Left renal cortex interstitium (tissue), 4 donors: ENCODE measurements at places on chromosomes 1 and 21. TPM values are rescaled to one million over a fixed set of nuclear protein-coding genes. Genes with fewer than 3 reads are reported as not detected.

Gene SPATA21
- polyA plus RNA-seq: not detected

Gene YOD1
- polyA plus RNA-seq: 13.8 TPM

Gene MROH9
- polyA plus RNA-seq: not detected

Gene SLC30A1
- 33.3 TPM for polyA plus RNA-seq

Gene AGBL4
- polyA plus RNA-seq: 1.1 TPM

Gene PADI4
- 0.35 TPM for polyA plus RNA-seq

DNA sequence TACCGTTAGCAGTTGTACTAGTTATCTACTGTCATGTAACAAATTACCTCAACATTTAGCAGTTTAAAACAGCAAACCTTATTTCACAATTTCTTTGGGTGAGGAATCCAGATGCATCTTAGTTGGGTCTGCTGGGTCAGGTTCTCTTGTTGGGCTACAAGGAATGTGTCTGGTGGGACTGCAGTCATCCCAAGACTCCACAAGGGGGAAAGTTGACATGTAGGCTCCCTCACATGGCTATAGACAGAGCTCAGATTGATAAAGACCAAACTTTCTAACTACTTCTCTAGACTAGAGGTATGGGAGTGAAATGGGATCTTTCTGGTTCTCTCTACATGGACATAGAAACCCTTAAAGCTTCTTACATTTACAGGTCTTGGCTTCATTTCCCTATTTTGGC lies 160.9 kb downstream of the UCK2 start:
- no peak for DNase-seq

DNA sequence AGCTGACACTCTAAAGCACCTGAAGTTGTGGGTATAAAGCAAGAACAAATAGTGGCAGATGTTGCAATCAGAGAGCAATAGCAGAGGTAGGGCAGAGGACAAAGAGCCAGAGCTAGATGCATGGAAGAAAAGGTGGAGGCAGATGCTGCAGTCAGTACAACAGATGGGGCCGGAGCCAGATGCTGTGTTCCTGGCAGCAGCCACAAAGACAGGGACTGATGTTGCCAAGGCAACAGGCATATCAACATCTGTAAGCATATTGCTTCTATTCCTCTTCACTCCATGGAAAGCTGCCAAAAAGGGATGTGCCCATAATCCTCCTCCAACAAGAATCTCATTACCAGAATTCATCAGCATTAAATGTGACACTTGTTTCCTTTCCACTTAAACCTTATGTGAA lies 108.0 kb downstream of the TNNI3K start:
- peak; percentile 54 for DNase-seq

- DNase-seq: no peak
Measured at GRCh38 chr1:61293197-61293596, 210.8 kb downstream of the NFIA start.

DNA sequence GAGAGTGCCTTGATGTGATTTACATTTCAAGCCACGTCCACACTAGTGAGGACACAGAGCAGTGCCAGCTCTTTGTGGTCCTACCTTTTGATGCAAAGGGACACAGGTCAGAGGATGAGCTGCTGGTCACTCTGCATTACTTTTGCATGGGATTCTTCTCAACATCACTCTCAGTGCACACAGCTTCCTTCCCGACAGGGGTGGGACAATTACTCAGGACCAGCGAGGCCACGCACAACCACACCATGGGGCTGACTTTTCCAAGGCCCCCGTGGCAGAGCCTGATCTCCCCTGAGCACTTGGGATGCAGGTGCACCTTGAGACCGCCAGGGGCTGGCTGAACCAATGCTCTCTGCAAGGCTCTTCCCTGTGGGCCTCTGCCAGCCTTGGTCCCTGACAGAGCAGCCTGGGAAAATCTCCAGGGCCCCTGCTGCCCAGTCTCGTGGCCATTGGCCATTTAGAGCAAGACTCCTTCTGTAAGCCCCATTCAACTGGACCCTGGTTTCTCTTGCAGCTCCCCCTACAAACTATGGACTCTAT lies 13.2 kb upstream of the PRAMEF12 start:
- no peak for DNase-seq

- DNase-seq: no peak
Measured at GRCh38 chr1:71881611-71882010, 400.7 kb downstream of the NEGR1 start.
